T follicular helper cell (primary cell): ENCODE measurements at places on chromosomes 12 and 14.

DNA sequence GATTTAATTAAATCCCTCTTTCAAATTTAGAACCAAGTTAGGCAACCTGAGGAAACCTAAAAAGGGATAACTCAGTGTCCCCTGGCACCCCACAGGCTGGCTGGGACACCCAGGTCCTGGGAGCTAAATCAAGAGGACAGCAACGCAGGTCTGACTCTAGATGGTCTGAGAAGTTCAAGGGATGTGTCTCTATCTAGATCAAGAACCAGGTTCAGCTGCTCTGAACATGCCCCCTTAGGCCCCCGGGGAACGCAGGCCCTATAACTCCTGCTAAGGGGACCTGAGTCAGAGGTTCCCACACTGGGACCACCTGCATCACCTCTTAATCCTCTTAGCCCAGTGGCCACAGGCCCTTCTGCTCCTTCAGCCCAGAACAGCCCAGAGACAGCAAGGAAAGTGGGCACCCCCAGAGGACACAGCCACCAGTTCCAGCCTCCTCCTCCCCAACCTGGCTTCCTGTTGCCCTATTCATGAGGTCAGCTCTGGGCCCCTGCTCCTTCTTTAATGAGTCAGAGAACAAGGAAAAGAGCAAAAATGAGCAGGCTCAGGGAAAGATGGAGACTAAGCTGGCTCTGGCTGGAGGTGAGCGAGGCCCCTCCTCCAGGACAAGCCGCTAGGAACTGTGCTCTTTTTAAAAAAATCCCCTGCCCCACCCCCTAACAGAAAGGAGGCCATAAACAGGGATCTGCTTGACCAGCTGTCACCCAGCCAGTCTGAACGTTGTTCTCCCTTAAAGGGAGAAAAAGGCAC, 10.8 kb downstream of the PITPNM2 start:
- DNase-seq = no peak

- DNase-seq = peak; percentile 15
Observed at GRCh38 chr12:62123721-62124203, 136.4 kb upstream of the USP15 start.

- DNase-seq = no peak
Observed at GRCh38 chr12:39839072-39839471, 219.5 kb upstream of the ABCD2 start.

DNA sequence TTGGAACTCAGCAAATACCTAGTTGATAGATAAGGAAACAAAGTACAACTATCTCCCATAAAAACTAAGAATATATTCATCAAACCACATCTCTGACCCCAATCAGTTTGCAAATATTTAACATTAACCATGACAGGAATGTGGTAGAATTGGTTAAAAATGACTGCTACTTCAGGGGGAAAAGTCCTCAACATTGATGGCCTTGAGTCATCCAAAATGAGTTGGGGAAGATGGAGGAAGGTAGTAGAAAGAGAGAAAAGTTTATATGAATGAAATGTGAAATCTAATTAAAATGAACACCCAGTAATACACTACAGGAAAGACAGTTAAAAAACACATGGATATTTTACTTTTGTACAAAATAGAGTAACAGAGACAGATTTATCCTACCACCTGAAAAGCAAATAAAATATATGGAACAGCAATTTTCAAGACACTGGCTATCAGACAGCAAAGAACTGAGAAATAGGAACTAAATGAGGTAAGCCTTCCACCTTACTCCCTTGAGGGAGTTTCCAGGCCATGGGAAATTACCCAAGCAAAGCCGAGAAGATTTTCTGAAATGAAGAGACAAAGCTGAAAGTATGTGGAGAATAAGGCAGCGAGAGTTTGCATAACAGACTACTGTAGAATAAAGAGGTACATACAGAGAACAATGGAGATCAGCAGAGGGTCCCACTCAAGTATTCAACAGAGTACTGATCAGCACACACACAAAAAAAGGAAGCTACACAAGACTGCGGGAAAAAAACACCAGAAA, 49.6 kb downstream of the TC2N start:
- no peak for DNase-seq

GRCh38 chr12:6288235-6288634, 22.2 kb upstream of the PLEKHG6 start:
- no peak for DNase-seq

- DNase-seq = no peak
Observed at GRCh38 chr14:22472935-22473854, 115.8 kb downstream of the DAD1 start.
